ENCODE measurements at places on chromosomes 16 and 17.

DNA sequence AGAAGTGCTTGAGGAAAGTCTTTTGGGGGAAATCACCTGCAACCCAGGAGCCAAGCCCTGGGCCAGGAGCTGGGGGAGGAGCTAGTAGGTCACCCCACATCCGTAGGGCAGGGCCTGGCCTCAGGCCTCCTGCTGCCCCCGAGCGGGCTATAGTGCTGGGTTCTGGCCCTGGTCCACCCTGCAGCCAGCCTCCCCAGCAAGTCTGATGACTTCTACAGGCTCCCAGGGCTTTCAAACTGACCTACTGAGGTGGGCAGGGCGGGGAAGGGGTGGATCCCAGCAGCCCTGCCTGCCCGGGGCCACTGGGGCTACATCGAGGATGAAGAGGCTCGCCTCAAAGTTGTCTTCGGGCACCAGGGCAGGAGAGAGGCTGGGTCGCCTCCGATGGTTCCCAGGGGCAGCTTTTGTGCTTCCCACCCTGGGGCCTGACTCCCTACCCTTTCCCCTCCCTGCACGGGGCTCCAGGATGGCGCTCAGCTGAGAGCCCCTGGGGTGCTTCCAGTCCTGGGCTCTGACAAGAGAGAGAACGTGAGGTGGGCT, 5.0 kb downstream of the CENPX start:
- no peak for DNase-seq

DNA sequence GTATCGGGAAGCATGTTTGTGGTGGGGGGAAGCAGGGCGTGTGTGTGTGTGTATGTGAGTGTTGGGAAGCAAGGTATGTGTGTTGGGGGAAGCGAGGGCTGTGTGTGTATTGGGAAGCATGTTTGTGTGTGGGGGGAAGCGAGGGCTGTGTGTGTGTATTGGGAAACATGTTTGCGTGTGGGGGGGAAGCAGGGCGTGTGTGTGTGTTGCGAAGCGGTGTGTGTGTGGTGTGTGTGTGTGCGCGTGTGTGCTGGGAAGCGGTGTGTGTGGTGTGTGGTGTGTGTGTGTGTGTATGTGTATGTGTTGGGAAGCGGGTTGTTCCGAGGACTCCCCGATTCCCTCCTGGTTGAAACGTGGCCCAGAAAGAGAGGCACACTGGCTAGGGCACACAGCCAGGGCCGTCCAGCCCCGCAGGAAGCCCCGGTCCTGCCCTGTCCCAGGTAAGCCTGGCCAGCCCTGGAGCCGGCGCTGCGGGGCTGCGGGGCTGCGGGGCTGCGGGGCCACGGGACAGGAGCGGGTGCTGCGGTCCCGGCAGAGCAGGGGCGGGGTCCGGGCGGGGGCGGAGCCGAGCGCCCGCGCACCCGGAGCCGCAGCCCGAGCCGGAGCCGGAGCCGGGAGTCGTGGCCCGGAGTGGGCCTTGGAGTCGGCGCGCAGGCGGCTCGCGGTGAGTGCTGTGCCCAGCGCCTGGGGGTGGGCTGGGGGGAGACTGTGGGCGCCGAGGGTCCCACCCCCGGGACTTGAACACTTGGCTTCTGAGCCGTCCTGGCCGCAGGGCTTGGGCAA, at the start of gene NOD2:
Gene NOD2, plus strand, starts transcription at position 608 of the 783 bp plus-strand sequence. CDS start 5,890 bp downstream, outside the sequence.
- DNase-seq: peak; percentile 15

- DNase-seq: no peak
Observed at GRCh38 chr17:63948521-63948920, 16.4 kb upstream of the CD79B start.

DNA sequence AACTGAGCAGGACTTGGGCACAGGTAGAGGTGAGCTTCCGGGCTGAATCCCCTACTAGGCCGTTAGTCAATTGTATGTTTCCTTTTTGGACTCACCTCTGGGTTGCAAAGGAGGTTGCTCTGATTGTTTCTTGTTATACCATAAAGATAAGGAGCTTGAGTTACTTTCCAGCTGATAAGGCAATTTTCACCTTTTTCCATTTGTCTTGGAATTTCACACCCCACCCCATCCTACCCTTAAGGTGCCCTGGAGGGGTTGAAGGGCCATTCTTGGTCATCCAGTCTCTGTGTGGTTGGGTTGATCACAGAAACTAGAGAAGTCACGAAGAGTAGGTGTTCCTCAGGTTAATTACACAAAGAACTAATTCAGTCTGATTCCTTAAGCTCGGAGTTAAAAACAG, 162.2 kb downstream of the CDH13 start:
- no peak for DNase-seq

- no peak for DNase-seq
Observed at GRCh38 chr16:89841275-89841674, 13.0 kb downstream of the SPIRE2 start.
